ENCODE measurements at places on chromosomes 5 and 9.
A peak's percentile ranks its signal among the peaks of the same experiment; 100 is the strongest.

- DNase-seq = no peak
Observed at GRCh38 chr9:129103595-129103965, 7.0 kb downstream of the CRAT start.

DNA sequence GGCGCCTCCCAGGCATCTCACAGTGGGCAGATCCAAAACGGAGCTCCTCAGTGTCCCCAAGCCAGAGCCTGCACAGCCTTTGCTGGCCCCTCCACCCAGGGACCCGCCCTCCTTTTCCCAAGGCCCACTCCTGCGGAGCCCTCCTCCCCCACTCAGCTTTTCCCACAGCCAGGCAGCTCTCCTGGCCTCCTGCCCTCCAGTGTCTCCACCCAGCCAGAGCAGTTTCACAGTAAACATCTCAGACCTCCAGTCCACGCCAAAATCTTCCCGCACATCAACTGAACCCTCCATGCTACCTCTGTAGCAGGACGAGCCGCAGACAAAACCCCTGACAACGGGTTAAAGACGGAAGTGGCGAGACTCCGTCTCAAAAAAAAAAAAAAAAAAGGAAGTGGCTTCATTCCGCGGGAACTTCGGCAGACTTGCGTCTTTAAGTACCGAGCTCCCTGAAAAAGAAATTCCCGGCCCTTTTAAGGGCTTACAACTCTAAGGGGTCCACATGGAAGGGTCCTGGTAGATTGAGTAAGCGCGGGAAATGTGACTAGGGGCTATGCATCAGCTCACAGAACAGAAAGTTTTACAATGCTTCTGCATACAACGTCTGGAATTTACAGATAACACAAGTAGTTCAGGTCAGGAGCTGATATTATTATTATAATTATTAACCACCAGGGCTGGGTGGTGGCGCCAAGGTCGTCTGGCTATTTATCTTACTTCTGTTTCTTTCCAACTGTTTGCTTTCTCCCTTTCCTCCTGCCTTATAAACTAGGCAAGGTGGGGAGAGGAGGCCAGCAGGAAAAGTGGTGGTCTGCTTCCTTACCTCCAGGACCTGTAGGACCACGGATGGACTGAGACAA, 11.4 kb upstream of the GRIN1 start:
- DNase-seq = no peak

- DNase-seq = no peak
Observed at GRCh38 chr5:127011153-127011552, 19.2 kb downstream of the MARCHF3 start.

- DNase-seq = no peak
Observed at GRCh38 chr5:102858221-102858620, 103.1 kb downstream of the PAM start.

- peak; percentile 42 for DNase-seq
Observed at GRCh38 chr5:147084702-147085101, 150.1 kb upstream of the STK32A start.

- DNase-seq = no peak
Observed at GRCh38 chr5:132055441-132055807, 5.0 kb upstream of the IL3 start.

GRCh38 chr5:142952229-142952628, 182.1 kb downstream of the ARHGAP26 start:
- no peak for DNase-seq

GRCh38 chr5:96093340-96093739, 131.7 kb upstream of the ELL2 start:
- DNase-seq = no peak

GRCh38 chr5:13653709-13654108, 290.8 kb downstream of the DNAH5 start:
- DNase-seq = no peak

DNA sequence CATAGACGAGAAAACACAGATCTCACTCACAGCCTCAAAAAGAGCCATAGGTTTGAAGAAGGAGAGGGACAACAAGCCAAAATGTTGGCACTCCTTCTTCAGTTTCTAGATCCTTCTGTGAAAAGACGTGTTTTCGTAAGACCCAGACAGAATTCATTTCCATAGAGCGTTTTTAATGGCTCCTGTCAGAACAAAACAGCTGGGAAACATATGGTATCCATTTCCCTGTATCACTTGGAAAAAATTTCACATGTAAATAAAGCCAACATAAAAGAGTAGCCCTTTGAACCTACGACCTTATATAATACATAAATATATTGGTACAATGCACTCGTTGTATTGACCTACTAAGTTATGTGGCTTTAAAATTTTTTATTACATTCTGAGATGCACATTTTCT, 108.1 kb downstream of the SNCAIP start:
- DNase-seq = no peak

GRCh38 chr5:139141446-139142204, 56.5 kb downstream of the SIL1 start:
- DNase-seq = no peak

DNA sequence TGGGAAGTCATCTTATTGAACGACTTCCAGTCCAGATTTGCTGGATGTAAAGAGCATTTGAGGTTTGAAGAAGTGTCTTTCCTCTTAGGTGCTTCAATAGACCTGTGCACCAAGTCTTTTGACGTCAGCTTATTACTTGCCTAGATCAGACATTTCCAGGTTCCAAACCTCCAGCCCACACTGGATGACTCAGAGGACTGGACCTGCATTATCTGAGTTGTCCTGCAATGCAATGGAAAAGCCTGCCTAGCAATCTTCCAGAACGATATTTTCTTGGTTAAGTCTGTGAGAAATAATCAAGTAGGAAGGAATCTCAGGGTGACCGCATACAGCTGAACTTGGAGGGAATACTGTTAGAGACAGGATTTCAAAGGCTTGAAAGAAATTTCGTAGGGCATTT, 147.2 kb upstream of the MOCS2 start:
- no peak for DNase-seq

DNA sequence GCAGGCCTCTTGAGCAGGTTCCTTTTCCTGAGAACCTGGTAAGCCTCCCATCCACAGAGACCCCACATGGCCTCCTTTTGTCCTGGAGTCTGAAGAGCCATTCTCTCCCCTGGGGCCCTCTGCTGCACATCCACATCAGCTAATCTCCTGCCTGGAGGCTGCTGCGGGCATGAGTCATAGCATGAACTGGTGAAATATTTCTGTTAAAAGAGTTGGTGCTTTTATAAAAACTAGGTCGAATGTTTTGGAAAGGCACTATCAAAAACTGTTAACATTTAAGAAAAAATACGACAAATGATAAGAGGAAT, 399.4 kb downstream of the CTNND2 start:
- DNase-seq = no peak

All from neuronal stem cell (in vitro differentiated cells).